Cardiac fibroblast (primary cell): ENCODE measurements at places on chromosomes 4 and X.

GRCh38 chr4:156830351-156830750 is 141.2 kb downstream of the PDGFC start:
- no peak for DNase-seq

- no peak for DNase-seq
Observed at GRCh38 chrX:125402807-125403206, 83.1 kb downstream of the TEX13C start.

GRCh38 chr4:57220172-57220571 is 110.0 kb upstream of the IGFBP7 start:
- DNase-seq = no peak

GRCh38 chrX:40104630-40104984 is 6.8 kb upstream of the BCOR start:
- DNase-seq = peak; percentile 80

DNA sequence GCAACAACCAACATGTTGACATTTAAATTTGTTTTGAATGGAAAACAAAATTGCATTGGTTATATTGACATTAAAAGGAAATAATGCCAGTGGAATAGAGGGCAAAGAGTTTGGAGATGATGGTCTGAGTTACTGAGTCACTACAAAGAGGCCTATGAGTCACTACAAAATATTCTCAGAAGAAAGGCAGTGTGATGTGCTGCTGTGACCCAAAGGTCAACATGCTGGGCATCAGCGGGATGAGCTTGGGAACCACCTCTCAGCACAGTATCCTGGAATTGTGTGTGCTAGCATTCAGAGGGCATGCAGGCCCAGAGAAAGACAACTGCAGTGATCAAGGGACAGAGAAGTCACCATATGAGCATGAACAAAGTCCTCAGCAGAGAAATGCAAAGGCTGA is 2.8 kb downstream of the CMC4 start:
- DNase-seq = peak; percentile 51

GRCh38 chr4:25163196-25163595 is 2.9 kb upstream of the SEPSECS start:
- no peak for DNase-seq

- no peak for DNase-seq
Observed at GRCh38 chr4:6990661-6991060, 52.5 kb upstream of the TADA2B start.
